ENCODE measurements at places on chromosomes 11 and 22.

DNA sequence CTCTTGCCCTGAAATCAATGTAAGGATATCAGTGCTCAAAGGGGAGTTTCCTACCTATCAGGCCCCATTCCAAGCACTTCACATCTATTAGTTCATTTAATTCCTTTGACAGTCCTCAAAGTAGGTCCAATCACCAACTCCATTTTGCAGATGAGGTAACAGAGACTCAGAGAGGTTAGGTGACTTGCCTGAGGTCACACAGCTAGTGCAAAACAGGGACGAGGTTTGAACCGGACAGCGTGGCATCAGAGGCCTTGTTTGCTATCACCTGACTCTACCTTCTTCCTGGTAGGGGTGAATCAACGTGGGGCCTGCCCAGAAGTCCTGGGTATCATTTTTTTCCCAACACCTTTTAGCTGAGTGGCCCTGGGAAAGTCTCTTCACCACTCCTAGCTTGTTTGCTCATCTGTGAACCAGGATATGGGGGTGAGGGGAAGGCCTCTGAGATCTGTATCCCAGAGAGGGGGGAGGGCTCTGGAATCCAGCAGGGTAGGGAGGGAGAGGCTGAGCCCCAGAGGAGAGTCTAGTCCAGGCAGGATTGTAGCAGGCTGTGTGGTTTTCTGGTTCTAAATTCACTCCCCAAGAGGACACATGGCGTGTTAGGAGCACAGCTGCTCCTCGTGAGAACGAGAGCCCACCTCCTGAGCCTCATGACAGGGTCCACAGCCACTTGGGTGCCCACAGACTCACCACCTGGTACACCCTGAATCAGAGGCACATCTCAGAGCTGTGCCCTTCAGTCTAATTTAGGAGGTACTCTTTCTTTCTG, 174.7 kb downstream of the MN1 start:
- no peak for DNase-seq

- DNase-seq, result no peak
Observed at GRCh38 chr11:6650980-6651379, 4.6 kb downstream of the DCHS1 start.

DNA sequence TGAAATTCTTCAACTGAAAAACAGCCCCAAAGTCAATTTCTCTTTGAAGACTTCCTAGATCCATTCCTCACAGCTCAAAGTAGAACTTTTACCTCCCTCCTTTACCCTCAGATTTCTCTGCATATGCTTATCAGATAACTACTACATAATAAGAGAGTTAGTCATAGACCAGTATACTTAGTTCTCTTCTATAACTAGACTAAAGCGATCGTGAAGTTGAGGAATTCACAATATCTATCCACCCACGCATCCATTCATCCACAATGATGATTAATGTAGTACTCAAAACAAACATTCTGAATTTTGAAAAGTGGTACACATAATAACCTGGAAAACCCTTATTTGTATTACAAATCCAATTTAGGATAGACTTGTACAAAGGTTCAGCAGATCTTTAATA, 800.9 kb upstream of the TENM4 start:
- no peak for DNase-seq

DNA sequence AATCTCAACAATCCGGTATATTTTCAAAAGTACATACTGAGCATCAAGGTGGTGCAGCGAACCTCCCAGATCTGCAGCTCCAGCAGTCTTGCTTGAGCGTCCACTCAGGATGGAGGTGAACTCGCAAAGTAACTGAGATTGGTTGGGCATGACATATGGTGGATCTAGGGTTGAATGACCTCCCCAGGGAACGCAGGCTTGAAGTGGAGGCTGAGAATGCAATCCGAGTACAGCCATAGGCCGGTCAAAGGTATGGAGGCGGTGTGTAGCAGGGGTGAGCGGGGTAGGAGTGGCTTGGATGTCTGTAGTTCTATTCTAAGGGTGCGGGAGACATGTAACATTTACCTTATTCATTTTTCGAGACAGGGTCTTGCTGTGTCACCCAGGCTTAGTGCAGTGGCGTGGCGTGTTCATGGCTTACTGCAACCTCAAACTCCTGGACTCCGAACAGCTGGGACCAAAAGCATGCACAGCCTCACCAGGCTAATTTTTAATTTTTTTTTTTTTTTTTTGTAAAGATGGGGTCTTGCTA, 631 bp upstream of the C22orf39 start:
- DNase-seq, result peak; percentile 59

DNA sequence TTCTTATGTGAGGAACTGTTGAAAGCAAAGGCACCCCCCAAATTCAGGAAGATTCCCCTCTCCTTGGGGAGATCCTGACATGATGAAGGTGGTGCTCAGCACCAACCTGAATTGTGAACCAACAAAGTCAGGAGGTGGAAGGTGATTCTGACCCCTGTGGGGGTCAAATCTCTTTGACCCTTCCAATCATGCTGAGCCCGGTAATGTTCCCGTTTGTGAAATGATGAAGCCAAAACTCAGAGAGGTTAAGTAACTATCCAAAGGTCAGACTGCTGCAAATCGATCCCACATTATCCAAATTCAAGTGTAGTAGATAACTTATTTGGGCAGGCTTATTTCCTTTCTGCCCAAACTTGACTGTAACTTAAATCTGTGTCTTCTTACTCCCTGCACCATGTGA, 19.1 kb downstream of the SERPING1 start:
- no peak for DNase-seq

- no peak for DNase-seq
Observed at GRCh38 chr11:12380565-12381325, 3.4 kb downstream of the PARVA start.

DNA sequence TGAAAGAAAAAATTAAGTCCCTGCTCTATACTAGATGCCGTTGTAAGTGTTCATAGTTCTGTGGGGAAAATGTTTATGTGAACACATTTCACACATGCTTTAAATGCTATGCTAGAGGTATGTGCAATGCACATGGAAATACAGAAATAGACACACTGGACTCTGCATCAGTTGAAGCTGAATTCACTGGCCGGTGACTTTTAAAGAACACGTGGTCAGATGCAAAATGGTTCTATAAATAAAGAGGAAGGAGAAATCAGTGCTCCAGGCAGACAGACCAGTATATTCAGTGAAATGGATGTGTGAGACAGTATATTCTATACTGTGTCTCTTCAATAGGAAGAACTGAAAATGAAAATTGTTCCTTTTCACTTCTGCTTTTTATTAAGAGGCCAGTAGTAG, 29.9 kb downstream of the TRPC6 start:
- no peak for DNase-seq

DNA sequence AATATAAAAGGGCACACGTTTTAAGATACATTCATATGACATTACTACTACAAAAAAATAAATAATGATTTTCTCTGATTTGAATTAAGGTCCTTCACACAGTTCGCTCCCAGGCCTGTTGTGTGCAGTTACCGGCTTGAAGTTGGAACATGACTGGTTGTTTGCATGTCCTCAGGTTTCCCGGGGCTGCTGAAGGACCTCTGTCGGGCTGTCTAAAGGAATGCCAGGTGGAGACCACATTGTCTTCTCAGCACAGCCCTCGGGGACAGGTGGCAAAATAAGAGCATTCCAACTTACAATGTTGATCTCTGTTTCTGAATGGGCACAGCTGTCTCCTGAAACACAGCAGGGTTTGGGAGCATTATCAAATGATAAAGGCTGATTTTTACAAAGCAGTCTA, 14.9 kb downstream of the VSIG10L2 start:
- no peak for DNase-seq

DNA sequence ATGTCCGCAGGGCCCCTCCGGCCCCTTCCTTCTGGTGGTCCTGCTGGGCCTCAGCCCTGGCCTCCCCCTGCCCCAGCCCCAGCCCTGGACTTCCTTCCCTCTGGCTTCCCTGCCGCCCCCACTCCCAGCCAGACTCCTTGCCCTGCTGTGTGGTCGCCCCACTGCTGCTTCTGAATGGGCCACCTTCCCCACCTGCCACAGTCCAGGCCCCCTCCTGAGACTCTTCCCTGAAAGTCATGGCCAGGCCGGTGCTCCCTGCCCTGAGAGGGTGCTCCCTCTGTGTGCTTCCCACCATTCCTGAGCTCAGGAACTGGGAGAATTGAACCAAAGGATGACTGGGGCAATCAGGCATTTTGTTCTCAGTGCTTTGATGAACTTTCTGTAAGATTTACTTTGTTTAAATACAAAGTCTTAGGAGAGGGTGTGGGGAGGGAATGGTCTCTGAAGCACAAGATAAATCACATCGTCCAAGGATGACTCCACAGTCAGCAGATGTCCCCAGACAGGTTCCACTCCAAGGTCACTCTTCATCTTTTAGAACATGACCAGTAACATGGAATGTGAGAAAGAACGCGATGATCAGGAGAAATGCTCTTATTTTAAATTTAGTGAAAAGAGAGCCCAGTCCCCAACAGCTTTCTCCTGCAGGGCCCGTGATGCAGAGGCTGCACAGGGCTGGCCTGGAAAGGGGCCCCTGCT, 774 bp downstream of the APOBEC3D start:
- no peak for DNase-seq

- peak; percentile 26 for DNase-seq
Observed at GRCh38 chr11:104946907-104947306, 21.5 kb downstream of the CASP4 start.

DNA sequence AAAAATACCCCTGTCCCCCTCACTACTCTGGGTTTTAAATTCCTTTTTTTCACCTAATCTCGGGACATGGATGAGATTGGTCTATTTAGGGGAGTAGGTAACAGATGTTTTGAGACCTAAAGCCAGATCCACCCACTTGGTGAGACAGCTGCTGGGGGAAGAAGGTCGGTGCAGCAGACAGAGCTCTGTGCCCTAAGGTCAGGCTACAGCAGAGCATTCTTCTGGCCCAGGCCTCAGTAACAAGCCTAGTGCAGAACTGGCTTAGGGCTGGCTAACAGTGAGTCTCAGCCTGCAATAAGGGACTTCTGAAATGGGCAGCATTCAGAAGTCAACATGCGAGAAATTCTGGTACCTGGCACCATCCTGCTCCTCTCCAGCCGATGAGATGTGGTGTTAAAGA, 444.9 kb upstream of the KIRREL3 start:
- no peak for DNase-seq

GRCh38 chr11:19670030-19670791, 42.4 kb upstream of the NAV2 start:
- no peak for DNase-seq

DNA sequence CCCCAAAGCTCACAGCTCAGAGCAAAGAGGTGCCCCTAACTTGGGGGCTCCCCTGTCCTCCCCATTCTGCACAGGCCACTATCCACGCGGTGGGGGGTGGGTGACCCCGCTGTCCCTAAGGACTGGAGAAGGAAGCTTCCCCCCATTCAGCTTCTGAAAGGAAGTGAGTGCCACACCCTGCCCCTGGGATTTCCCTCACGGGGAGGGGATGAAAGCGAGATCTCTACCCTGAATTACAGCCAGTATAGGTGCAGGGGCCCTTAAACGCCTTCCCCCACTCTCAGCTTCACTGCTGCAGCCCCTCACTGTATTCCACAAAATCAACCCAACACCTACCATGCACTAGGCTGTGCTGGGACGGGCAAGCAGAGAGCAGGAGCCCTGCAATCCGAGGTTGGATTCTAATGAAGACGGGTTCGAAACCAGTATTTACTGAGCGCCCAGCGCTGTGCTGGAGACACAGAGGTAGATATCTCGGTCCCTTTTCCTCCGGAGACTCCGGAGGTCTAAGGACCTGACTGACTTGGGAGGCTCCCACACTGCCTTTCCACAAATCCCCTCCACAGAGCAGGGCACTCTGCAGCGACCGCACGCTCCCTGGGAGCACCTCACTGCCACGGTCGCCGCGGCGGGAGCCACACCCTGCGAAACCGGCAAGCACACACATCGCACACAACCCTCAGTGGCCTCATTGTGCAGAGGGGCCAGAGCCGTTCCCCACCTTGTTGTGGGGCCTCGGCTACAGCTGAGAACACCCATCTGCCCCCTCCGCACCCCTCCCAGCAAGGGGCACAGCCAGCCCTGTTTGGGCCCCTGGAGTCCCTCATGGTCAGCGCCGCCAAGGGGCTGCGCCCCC, 1.8 kb downstream of the AHNAK start:
- no peak for DNase-seq

GRCh38 chr11:2092956-2093412, 46.2 kb downstream of the IGF2 start:
- peak; percentile 95 for DNase-seq

DNA sequence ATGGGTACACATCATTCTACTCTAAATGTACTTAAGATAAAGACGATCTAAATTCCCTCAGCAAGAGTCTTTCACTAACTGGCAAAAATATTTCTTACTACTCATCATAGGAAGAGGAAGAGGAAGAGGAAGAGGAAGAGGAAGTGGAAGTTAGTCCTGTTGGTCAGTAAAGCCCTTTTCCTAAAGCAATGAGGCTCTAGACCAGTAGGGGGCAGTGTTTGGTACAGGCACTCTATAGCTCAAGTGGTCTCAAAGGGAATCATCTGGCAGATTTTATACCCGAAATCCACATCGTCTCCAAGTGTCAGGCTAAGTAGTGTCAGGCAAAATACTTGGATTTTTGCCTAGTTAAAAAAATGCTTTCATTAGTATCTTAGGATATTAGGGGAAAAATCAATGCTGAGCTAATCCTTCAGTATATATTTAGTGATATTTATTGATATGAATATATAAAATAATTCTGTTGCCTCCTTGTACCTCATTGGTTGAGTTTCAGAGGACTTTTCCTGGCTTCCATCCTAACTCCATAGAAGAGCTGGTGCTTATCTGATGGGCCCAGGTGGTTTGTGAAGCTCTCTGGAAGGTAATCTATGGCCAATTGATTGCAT, 7.7 kb downstream of the BLID start:
- peak; percentile 30 for DNase-seq

GRCh38 chr11:73789279-73789670, 1.6 kb downstream of the MRPL48 start:
- DNase-seq, result no peak

- DNase-seq, result no peak
Observed at GRCh38 chr11:64150481-64151239, 15.3 kb downstream of the MACROD1 start.

Measured in DND-41 (cell line).